ENCODE measurements at places on chromosomes 4 and X. TPM values are rescaled to one million over a fixed set of nuclear protein-coding genes. Genes with fewer than 3 reads are reported as not detected.

GRCh38 chr4:139581096-139581495 is 25.1 kb upstream of the SETD7 start:
- H3K4me1 ChIP-seq, result no peaks in the 10 kb centered on the region
- no peak for DNase-seq
- H3K27ac ChIP-seq, result no peak overlapping the region
- H3K27me3 ChIP-seq, result no peaks in the 10 kb centered on the region
- H3K36me3 ChIP-seq, result no peaks in the 10 kb centered on the region
- H3K4me3 ChIP-seq, result no peak overlapping the region

GRCh38 chr4:24411806-24412205 is 172.5 kb downstream of the DHX15 start:
- H3K27ac ChIP-seq, result no peak overlapping the region
- no peak for DNase-seq
- H3K27me3 ChIP-seq, result no peaks in the 10 kb centered on the region
- no peaks in the 10 kb centered on the region for H3K4me1 ChIP-seq

ZFYVE28 gene
- total RNA-seq, result 51.3 TPM

DNA sequence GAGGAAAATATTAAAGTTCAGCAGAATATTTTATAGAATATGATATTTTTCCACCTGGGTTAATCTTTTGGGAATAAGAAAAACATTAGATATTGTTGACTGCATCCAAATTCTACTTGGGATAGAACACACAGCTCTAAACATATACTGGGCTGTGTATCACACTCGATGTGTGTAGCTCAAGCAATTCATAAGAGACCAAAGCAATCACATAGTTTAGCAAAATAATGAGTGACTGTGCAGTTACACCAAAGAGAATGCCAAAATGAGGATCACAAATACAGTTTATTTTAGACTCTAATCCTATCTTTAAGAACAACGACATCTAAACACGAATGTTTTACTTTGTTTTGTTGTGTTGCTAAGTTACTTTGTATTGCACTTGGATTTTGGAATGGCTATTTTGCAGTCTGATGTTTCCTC is 101.2 kb downstream of the CBR4 start:
- H3K36me3 ChIP-seq, result peaks cover 44% of the 10 kb centered on the region
- H3K27ac ChIP-seq, result no peak overlapping the region
- H3K4me1 ChIP-seq, result no peaks in the 10 kb centered on the region

DNA sequence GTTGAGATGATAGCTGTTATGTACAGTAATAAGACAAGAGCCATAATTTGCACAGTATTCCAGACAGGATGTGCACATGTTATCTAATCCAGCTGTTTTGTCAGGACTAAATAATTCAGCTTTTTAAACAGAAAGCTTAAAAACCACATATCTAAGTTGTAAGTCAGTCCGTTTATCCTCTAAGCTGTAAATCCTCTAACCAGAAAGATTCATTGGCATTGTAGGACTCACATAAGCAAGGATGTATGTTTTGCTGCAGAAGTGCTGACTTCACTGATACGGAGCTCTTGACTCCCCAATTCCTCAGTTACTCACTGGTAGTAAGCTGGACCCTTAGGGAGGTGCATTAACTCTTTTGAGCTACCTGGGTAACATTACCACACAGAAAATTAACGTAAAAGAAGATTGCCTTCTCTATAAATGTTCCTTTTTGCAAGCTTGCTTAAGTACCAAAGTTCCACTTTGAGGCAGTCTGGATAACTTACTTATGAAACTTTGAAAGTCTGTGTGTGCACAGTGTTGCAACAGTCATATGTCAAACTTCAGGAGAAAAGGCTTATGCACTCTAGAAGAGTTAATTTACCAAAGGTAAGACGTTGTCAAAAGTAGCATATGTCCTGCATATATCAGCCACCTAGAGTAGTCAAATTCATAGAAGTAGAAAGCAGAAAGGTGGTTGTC is 58.3 kb upstream of the MAGEB2 start:
- H3K27ac ChIP-seq, result no peak overlapping the region
- DNase-seq, result no peak
- no peak overlapping the region for H3K4me3 ChIP-seq
- no peaks in the 10 kb centered on the region for H3K4me1 ChIP-seq
- no peaks in the 10 kb centered on the region for H3K27me3 ChIP-seq

SPCS3 gene
- total RNA-seq, result 116 TPM

TXK gene
- 4.9 TPM for total RNA-seq

GAGE12F gene
- total RNA-seq, result not detected

DNA sequence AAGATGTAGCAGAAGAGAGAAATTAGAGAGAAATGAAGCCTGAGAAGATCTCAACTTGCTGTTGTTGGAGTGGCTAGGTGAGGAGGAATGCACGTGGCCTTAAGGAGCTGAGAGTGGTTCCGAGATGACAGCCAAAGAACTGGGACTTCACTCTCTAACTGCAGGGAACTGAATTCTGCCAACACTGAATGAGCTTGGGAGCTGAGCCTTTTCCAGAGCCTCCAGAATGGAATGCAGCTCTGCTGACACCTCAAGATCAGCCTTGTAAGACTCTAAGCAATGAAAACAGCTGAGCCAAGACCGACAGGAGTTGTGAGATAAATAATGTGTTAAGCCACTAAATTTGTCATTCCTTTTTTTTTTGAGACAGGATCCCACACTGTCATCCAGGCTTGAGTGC is 73.0 kb downstream of the TLL1 start:
- no peaks in the 10 kb centered on the region for H3K36me3 ChIP-seq
- no peak for DNase-seq
- no peaks in the 10 kb centered on the region for H3K27me3 ChIP-seq
- no peaks in the 10 kb centered on the region for H3K4me1 ChIP-seq
- no peak overlapping the region for H3K27ac ChIP-seq

F9 gene
- total RNA-seq, result 0.10 TPM

DNA sequence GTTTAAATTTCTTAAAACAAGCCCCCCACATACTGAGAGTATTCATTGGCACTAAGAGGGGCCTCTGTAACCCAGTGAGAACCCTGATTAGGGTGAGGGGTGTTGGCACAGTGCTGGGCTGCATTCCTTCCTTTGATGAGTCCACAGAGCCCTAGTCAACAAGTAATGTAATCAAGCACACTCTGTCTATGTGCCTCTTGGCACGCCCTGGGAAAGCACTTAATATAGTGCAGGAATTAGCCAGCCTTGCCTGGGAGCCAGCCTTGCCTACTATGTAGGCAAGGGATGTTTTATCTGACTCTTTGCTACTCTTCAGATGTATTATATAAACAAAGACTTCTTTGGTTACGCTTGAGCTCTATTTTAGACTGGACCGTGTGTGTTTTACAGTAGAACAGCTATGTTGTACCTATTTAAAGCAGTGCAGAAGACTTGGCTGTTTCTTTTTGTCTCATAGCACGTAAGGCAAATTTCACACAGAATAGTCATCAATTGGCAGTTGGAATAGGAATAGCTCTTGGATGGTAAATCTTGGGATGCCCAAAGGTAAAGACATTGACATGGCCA is 64.3 kb downstream of the FRAS1 start:
- no peaks in the 10 kb centered on the region for H3K27me3 ChIP-seq
- H3K4me3 ChIP-seq, result no peak overlapping the region
- H3K27ac ChIP-seq, result no peak overlapping the region
- DNase-seq, result no peak
- H3K4me1 ChIP-seq, result peaks cover 4% of the 10 kb centered on the region

- no peaks in the 10 kb centered on the region for H3K27me3 ChIP-seq
- H3K4me1 ChIP-seq, result no peaks in the 10 kb centered on the region
- no peaks in the 10 kb centered on the region for H3K36me3 ChIP-seq
Measured at GRCh38 chrX:52352551-52352950, 16.3 kb upstream of the XAGE2 start.

GRCh38 chr4:145390571-145390970 is 91.1 kb upstream of the SMAD1 start:
- no peaks in the 10 kb centered on the region for H3K27me3 ChIP-seq
- no peak overlapping the region for H3K27ac ChIP-seq

GRCh38 chrX:47311932-47312774 is 58.2 kb upstream of the ZNF157 start:
- H3K27ac ChIP-seq, result peak overlapping the region; percentile 18
- no peaks in the 10 kb centered on the region for H3K4me1 ChIP-seq
- H3K4me3 ChIP-seq, result no peak overlapping the region
- DNase-seq, result no peak
- H3K36me3 ChIP-seq, result no peaks in the 10 kb centered on the region
- no peaks in the 10 kb centered on the region for H3K27me3 ChIP-seq

GRCh38 chr4:133865612-133866327 is 335.8 kb downstream of the PABPC4L start:
- H3K27me3 ChIP-seq, result no peaks in the 10 kb centered on the region
- no peaks in the 10 kb centered on the region for H3K4me1 ChIP-seq
- DNase-seq, result no peak
- no peak overlapping the region for H3K4me3 ChIP-seq
- H3K36me3 ChIP-seq, result no peaks in the 10 kb centered on the region

DNA sequence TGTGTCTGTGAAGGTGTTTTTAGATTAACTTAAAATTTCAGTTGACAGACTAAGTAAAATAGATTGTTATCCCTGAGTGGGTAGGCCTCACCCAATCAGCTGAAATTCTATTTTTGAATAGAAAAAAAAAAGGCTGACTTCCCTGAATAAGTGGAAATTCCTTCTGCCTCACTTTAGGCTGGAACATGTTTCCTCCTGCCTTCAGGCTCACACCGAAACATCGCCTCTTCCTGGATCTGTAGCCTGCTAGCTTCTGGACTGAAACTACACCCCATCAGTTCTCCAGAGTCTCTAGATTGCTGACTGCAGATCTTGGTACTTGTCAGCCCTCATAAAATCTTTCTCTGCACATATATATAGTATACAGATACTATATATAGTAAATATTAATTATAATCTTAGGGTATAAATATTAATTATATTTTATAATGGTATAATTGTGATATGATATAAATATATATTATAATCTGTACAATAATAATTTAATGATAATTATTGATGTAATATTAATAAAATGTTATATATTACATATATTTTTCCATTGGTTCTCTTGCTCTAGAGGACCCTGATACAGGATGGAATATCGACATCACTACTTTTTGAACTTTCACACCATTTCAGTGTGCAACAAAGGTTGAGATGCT is 13.7 kb upstream of the SLIT2 start:
- H3K4me3 ChIP-seq, result no peak overlapping the region
- H3K36me3 ChIP-seq, result no peaks in the 10 kb centered on the region
- no peaks in the 10 kb centered on the region for H3K27me3 ChIP-seq
- DNase-seq, result no peak

GRCh38 chr4:100206850-100207249 is 16.6 kb upstream of the DDIT4L start:
- H3K36me3 ChIP-seq, result no peaks in the 10 kb centered on the region
- no peak for DNase-seq
- H3K27ac ChIP-seq, result no peak overlapping the region

ITM2A gene
- not detected for total RNA-seq

- DNase-seq, result no peak
- H3K4me1 ChIP-seq, result no peaks in the 10 kb centered on the region
- peak overlapping the region; percentile 8 for H3K4me3 ChIP-seq
- H3K27ac ChIP-seq, result peak overlapping the region; percentile 70
- no peaks in the 10 kb centered on the region for H3K36me3 ChIP-seq
- no peaks in the 10 kb centered on the region for H3K27me3 ChIP-seq
Measured at GRCh38 chrX:30576881-30577280, 685 bp downstream of the TASL start.

- DNase-seq, result no peak
- no peaks in the 10 kb centered on the region for H3K36me3 ChIP-seq
- H3K27me3 ChIP-seq, result no peaks in the 10 kb centered on the region
- H3K4me1 ChIP-seq, result no peaks in the 10 kb centered on the region
Measured at GRCh38 chr4:116150152-116150551, 935.2 kb downstream of the TRAM1L1 start.

ART3 gene
- total RNA-seq, result 0.55 TPM

DNA sequence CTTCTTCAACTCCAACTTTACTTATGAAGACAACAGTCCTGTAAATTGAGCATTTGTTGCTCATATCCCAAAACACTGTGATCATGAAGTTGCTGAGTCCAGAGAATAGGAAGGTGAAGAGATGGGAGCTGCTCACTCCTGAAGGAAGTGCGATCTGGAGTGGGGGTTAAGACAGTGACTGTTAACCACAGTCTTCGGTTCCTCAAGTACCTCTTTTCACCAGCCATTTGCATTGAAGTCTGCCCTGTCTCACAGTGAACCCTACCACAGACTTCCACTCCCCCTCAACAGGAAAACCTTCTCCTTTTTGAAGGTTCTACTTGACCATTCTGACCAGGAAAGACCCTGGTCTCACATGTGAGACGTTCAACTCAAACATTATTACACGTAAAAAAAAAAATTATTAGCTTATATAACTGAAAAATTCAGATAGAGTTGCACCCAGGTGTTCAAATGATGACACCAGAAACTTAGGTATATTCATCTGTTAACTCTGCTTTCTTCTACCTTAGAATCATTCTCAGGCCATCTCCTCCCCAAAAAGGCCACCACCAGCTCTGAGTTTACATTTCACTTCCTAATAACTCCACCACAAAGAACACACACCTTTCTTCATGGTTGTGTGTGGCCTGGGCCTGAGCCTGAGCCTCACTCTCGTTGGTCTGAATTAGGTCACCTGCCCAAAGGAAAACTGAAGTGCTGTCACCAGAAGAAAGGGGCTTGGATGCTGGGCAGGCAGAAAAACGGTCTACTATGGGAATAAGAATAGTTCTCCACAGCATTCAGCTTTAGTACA is 199.2 kb downstream of the DCTD start:
- no peaks in the 10 kb centered on the region for H3K36me3 ChIP-seq
- H3K27ac ChIP-seq, result no peak overlapping the region
- no peaks in the 10 kb centered on the region for H3K27me3 ChIP-seq
- no peak overlapping the region for H3K4me3 ChIP-seq

DNA sequence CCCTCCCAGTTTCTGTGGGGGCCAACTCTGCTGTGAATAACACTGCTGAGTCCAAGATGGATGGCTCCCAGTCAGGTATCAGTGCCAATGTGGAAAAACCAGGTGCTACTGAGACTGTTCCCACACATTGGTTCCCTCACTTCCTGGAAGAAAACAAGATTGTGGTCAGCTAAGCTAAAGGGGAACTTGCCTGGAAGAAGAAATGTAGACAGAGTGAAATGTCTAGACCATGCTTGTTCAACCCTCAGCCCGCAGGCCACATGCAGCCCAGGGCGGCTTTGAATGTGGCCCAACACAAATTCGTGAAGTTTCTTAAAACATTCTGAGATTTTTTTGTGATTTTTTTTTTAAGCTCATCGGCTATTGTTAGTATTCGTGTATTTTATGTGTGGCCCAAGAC is 28.6 kb upstream of the UTP14A start:
- no peak overlapping the region for H3K4me3 ChIP-seq
- no peaks in the 10 kb centered on the region for H3K4me1 ChIP-seq
- H3K36me3 ChIP-seq, result no peaks in the 10 kb centered on the region
- H3K27me3 ChIP-seq, result no peaks in the 10 kb centered on the region
- no peak overlapping the region for H3K27ac ChIP-seq
- no peak for DNase-seq

- peak overlapping the region; percentile 22 for H3K4me3 ChIP-seq
- no peak for DNase-seq
- peaks cover 9% of the 10 kb centered on the region for H3K27me3 ChIP-seq
- H3K4me1 ChIP-seq, result peaks cover 46% of the 10 kb centered on the region
- H3K36me3 ChIP-seq, result no peaks in the 10 kb centered on the region
Measured at GRCh38 chr4:4857001-4857808, 2.3 kb upstream of the MSX1 start.

GRCh38 chrX:18872621-18873020 is 111.3 kb downstream of the PHKA2 start:
- no peaks in the 10 kb centered on the region for H3K36me3 ChIP-seq
- H3K4me1 ChIP-seq, result no peaks in the 10 kb centered on the region
- H3K4me3 ChIP-seq, result no peak overlapping the region
- no peaks in the 10 kb centered on the region for H3K27me3 ChIP-seq

WNK3 gene
- total RNA-seq, result 1.0 TPM

GRCh38 chr4:14446311-14446710 is 556.0 kb upstream of the CPEB2 start:
- H3K27me3 ChIP-seq, result no peaks in the 10 kb centered on the region
- no peak for DNase-seq
- H3K4me3 ChIP-seq, result no peak overlapping the region
- no peaks in the 10 kb centered on the region for H3K4me1 ChIP-seq
- H3K27ac ChIP-seq, result no peak overlapping the region
